Posterior vena cava (tissue), 2 donors: ENCODE measurements at places on chromosomes 13 and 19. TPM values are rescaled to one million over a fixed set of nuclear protein-coding genes. Genes with fewer than 3 reads are reported as not detected.

CGB2 gene
- total RNA-seq, result not detected

F10 gene
- 48.4 TPM for total RNA-seq

GJA3 gene
- total RNA-seq, result not detected

MBD3L4 gene
- not detected for total RNA-seq

THSD8 gene
- total RNA-seq, result 1.6 TPM

C2CD4C gene
- 1.1 TPM for total RNA-seq

RAB11B gene
- 86.9 TPM for total RNA-seq

ZNF296 gene
- 0.48 TPM for total RNA-seq

ZNF66 gene
- 5.4 TPM for total RNA-seq

SULT2B1 gene
- total RNA-seq, result not detected

CFD gene
- total RNA-seq, result 122 TPM

ZNF132 gene
- total RNA-seq, result 3.8 TPM

OBI1 gene
- 9.1 TPM for total RNA-seq

MAP4K1 gene
- 5.5 TPM for total RNA-seq

PSG11 gene
- not detected for total RNA-seq

GJB2 gene
- 0.32 TPM for total RNA-seq

SETDB2 gene
- 11.0 TPM for total RNA-seq

PCDH17 gene
- total RNA-seq, result 7.3 TPM

KIR2DL4 gene
- not detected for total RNA-seq

FCHO1 gene
- total RNA-seq, result 2.0 TPM

ZNF701 gene
- total RNA-seq, result 16.0 TPM
